ENCODE measurements at places on chromosomes 4 and X.

GRCh38 chr4:56698329-56698728 is 17.2 kb upstream of the HOPX start:
- no peak for DNase-seq

- DNase-seq = no peak
Measured at GRCh38 chr4:183588691-183589090, 70.3 kb downstream of the RWDD4 start.

GRCh38 chrX:40406330-40406859 is 174.4 kb upstream of the ATP6AP2 start:
- DNase-seq = no peak

DNA sequence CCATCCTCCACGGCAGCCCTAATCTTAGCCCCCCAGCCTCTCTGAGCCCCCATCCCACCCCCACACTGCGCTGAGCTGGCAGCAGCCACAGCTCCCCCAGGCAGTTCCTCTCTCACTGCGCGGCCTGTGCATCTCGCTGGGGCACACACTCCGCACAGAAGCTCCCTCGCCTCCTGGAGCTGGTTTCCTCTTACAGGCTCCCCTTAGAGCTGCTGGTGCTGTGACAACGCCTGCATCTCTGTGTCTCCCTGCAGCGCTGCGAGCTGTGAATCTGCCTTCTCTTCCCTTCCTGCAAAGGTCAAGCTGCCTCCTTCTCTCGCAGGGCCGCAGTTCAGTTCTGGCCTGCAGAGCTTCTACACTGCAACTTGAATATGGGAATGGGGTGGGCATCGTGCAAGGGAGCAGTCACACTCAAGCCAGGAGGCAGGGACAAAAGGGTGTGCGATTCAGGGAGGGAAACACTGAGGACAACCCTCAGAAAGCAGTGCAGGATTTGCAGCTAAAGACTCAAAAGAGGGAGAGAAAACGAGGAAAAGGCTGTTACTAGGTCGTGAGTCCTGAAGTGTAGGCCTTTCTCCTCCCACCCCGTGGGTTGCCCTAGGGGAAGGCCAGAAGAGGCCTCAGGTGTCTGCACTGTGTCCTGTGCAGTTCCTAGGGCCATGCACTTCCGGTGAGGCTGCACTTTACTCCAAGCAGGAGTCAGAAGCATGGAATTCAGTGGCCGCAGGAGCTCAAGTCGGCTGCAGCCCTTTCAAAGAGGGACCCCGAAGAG is 87.0 kb downstream of the BCOR start:
- no peak for DNase-seq

- DNase-seq = no peak
Measured at GRCh38 chr4:57462843-57463242, 352.7 kb upstream of the IGFBP7 start.

DNA sequence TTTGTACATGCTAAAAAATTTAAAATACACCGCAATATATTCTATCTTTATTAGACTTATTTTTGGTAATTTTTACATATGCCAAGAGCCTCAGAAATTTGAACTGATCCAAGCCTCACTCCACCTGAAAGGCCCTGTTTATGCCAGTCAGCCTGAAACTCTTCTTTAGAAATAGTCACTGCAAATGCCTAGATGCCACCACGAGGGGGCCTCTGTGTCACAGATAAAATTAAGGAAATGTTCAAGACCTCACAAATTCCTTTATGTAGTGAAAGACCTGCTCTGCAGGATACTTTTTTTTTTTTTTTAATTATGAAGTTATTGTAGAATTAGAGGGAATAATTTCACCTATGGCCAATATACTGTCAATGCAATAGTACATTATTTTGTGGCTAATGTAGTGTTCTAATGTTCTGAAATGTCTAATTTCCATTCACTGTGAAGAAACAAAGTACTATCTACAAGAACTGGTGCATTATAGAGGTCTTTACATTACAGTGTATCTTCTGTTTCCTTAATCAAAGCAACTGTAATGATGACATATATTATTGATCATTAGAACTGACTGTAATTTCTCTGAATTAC is 69.8 kb downstream of the DTHD1 start:
- DNase-seq = peak; percentile 29

DNA sequence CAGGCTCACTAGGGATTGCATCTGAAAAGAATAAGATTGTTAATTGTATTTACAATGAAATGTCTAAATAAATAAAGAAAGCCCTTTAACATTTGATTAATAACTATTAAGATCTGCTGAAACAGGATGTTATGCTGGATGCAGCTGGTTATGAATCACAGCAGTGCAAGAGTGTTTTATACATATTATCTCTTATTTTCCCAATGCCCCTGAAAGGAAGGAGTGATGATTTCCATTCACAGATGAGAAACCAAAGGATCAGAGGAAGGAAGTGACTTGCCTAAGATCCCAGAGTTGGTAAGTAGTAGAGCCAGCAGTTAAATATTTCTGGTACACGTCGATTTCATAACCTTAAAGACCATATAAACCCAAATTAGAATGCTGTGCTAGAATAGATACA is 76.3 kb upstream of the ARHGAP36 start:
- no peak for DNase-seq

- no peak for DNase-seq
Measured at GRCh38 chrX:45295259-45295986, 94.7 kb upstream of the DIPK2B start.

- DNase-seq = no peak
Measured at GRCh38 chrX:71910986-71911730, 513 bp downstream of the NHSL2 start.

DNA sequence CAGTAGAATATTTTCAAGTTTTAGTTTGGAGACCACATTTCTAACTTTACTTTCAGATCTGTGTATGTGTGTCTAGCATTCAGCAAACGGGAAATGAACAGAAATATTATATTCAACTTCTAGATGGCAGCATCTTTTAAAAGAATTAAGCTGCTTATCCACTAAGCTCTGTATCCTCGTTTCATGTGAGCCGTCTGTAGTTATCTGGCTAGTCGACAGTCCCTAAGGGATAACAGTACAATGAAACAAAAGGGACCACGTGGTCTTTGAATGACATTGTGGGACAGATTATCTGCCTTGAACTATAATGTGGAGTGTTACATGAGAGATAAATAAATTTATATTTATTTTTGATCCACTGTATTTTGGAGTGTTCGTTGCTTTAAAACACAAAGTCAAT is 35.8 kb upstream of the PRSS12 start:
- no peak for DNase-seq

DNA sequence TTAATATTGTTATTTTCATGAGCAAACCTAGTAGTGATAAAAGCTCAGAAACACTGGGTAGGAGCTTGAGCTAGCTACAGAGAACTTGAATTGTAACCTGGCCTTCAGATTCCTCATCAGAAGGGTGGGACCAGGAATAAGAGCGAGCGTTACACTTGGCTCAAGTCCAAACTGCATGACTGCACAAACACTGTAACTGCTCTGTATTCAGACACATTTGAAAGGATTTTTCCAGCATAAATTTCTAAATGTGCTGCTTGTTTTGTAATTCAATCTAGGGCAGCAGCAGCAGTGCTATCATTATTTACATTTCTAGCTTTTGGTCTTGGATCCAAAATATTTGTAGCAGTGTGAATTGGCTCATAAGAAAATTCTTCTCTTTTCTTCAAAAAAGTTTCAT is 133.0 kb upstream of the TMLHE start:
- no peak for DNase-seq

GRCh38 chr4:26692014-26692726 is 108.3 kb downstream of the TBC1D19 start:
- no peak for DNase-seq

GRCh38 chr4:151207868-151208267 is 69.1 kb upstream of the PRSS48 start:
- no peak for DNase-seq

GRCh38 chr4:41095973-41096372 is 118.4 kb downstream of the APBB2 start:
- no peak for DNase-seq

- no peak for DNase-seq
Measured at GRCh38 chr4:32189130-32189529, 1469.0 kb downstream of the PCDH7 start.

DNA sequence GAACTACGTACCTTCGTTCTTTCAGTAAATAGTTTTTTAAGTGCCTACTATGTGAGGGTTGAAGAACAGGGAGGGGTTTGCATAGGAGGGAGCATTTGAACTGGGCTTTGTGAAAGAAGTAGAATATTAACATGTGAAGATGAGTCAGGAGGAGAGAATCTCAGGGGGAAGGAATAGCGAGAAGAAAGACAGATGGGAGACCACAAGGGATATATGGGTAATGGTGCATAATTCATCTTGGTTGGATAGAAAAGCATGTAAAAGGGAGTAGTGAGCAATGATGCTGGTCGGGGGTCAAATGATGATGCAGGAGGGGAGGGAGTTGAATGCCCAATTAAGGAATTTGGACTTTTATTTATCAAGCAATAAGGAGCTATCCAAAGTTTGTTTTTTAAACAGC is 52.7 kb downstream of the TMEM164 start:
- no peak for DNase-seq

DNA sequence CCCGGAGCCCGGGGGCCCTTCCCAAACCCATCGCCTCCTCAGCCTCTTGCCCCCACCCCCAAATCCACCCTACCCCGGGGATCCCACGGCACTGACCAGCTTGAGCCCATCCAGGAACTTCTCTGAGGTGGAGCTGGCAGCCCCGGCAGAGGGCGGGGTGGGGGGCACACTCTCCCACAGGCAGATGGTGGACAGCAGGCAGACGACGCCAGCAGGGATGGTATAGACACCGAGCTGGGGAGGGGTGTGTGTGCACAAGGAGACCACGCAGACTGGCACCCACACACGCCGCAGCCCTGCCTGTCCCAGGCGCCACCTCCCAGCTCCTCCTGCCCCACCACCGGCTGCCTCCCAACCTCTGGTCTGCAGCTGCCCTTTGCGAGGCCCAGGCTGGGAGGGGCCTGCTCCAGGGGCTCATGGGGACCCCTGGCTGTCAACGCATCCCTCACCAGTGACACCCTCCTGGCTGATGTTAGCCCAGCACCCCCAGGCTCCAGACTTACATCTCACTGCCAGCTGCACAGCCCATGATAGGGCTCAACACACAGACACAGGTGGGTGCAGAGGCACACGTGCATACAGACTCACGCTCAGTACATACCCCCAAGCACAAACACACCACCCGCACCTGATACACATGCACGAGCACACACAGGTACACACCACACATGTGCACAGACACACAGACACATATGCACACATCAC is 4.2 kb downstream of the SLC49A3 start:
- no peak for DNase-seq

- DNase-seq = no peak
Measured at GRCh38 chr4:147371661-147372060, 109.2 kb upstream of the EDNRA start.

DNA sequence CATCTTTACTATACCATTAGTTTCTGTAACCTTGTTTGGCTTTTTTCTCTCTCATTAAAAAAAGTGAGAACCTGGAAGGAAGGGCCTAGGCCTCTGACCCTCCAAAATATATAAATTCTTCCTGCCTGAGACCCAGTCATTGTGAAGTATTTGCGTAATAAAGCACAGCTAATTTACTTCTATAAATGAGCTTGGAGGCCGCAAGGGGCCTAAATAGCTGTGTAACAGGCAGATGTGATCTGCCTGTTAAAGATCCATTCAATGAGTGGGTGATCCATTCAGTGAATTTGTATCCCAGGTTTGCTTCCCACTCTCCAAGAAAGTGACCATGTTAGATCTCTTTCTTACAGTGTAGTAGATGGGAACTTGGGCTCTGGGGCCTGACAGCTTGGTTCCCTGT is 595 bp upstream of the PYURF start:
- DNase-seq = no peak

DNA sequence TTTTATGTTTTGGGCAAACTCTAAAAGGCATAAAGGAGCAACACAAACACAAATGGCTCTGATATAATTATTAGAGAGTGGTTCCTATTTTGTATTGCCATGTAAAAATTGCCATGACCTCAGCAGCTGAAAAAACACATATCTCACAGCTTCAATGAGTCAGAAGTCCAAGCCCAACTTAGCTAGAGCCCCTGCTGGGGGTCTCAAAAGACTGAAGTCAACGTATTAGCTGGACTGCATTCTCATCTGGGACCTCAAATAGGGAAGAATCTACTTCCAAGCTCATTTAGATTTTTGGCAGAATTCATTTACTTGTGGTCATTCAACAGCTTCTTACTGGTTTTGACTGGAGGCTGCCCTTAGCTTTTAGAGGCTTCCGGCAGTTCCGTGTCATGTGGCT is 47.4 kb downstream of the FREM3 start:
- no peak for DNase-seq

DNA sequence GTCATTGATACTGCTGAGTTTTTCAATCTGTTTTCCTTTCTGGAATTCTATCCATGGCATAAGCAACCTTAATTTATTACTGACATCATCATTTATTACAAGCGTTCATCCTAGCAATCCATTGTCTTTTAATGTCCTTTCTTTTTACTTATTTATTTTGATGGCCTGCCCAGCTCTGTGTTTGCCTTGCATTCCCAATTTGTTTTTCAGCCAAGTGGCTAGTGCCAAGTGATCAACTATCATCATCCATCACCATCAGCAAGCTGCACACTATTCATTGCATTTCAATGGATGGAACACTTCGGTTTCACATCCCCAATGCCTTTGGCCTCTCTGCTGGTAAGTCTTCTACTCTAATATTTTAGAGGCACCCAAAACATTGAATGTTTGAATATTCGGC is 831.7 kb upstream of the EPHA5 start:
- no peak for DNase-seq

DNA sequence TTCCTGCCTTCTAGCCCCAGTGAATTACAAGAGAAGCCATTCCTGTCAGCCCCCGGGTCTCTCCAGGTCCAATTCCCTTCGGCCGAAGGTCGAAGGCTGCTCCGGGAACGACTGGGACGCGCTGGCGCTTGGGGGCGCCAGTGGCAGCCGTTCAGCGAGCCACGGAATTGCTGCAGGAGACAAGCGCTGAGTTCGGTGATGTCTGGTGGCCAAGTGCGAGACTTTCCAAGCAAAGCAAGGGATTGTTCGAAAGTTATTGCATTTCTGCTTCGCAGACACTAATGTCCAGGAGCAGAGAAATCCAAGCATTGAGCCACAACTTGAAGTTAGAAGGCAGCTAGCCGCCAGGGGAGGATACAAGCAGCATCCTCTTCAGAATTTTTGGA is 1.1 kb upstream of the DKK2 start:
- peak; percentile 22 for DNase-seq

- peak; percentile 47 for DNase-seq
Measured at GRCh38 chr4:184461711-184462441, 12.5 kb downstream of the IRF2 start.

DNA sequence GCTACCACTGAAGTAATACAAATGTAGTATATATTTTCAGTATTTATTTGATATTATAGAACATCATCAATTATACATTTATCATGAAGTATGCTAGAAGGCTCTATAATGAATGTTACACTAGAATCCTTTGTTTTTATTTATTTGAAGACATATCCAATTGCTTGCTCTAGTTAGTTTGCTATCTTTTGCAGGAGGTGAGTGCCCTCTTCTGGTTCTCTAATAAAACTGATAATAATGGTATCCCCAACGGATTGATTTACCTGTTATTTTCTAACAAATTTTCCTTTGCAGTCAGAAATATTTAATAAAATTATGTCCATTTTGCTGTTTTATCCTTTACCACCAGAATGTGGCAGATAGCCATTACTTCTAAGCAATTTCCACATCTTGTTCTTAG is 274.3 kb upstream of the TACR3 start:
- no peak for DNase-seq

GRCh38 chr4:183675625-183676024 is 16.5 kb downstream of the TRAPPC11 start:
- no peak for DNase-seq

Data from heart right ventricle (tissue), 16 donors.